ENCODE measurements at places on chromosomes 6 and 20.

- no peak for DNase-seq
Measured at GRCh38 chr6:27049863-27050781, 197.4 kb upstream of the PRSS16 start.

DNA sequence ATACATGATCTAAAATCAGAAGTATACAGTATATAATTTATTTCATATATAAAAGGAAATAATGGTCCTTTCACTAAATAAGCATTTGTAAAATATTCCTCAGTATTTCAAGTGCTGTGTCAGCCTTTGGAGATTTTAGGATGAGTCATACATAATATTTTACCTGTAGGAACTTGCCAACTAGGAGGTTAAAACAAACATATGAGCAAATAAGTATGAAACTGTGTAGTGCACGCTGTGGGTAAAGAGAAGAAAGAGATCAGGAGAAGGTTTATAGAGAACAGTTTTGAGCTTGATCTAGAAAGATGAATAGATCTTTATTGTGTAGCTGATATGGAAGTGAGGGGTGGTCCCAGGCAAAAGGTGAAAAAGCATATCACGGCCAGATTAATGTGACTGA is 169.9 kb upstream of the RNF217 start:
- DNase-seq = no peak

- no peak for DNase-seq
Measured at GRCh38 chr20:47070176-47070575, 175.5 kb downstream of the EYA2 start.

DNA sequence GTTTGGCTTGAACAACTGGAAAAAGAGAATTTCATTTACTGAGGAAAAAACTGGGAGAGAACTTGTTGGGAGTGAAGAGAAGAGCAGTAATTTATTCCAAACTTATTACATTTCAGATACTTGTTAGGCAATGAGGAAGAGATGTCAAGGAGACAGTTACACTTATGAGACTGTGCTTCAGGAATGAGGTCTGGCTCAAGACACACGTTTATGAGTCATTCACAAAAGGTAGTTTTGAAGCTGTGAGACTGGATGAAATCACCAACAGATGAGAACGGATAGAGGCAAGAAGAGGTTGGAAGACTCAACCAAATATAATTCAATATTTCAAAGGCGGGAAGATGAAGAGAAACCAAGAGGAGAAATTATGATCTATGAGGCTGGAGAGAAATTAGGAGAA is 70.6 kb upstream of the DEFB112 start:
- no peak for DNase-seq

DNA sequence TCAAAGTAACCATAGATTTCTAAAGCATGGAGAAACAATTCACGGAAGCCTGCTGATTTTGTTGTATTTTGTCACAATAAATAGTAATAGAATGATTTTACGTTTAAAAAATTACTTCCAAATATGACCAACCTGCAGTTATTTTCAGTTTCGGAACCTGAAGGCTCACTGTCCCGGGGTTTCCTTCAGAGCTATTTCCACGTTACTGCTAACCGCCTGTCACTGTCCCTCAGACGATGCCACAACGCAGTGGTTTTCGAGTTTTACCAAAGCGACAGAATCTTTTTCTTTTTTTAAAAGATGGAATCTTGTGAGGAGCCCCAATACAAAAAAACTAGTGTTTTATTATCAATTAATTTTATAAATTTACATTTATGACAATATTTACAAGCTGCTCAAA is 40.5 kb downstream of the PSMG4 start:
- DNase-seq = no peak

GRCh38 chr6:165574220-165575157 is 88.6 kb downstream of the PDE10A start:
- DNase-seq = no peak

DNA sequence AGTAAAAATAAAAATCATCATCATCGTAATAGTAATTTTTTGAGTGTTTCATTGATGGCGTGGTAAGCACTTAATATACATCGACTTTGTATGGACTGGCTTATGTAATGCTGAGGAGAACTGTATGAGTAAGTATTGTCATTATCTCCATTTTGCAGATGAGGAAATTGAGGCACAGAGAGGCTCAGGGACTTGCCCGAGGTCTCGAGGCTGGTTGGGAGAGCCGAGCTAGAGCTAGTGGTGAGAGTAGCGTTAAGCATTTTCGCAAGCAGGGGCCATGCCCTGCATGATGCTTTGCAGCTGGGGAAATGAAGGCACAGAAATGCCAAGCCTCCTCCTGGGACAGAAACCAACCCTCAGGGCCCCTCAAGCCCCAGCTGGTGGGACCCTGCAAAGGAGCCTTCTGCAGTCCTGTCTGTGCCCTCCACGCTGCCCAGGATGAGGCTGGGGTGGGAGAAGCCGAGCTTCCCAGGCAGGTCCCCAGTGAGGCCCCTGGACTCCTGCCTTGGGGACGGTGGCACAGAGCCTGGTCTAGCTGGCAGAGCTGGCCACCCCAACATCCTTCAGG is 31.1 kb upstream of the STX16 start:
- DNase-seq = no peak

- DNase-seq = no peak
Measured at GRCh38 chr6:52955871-52956270, 39.2 kb downstream of the GSTA4 start.

- DNase-seq = no peak
Measured at GRCh38 chr6:103858003-103858402, 1001.7 kb downstream of the HACE1 start.

DNA sequence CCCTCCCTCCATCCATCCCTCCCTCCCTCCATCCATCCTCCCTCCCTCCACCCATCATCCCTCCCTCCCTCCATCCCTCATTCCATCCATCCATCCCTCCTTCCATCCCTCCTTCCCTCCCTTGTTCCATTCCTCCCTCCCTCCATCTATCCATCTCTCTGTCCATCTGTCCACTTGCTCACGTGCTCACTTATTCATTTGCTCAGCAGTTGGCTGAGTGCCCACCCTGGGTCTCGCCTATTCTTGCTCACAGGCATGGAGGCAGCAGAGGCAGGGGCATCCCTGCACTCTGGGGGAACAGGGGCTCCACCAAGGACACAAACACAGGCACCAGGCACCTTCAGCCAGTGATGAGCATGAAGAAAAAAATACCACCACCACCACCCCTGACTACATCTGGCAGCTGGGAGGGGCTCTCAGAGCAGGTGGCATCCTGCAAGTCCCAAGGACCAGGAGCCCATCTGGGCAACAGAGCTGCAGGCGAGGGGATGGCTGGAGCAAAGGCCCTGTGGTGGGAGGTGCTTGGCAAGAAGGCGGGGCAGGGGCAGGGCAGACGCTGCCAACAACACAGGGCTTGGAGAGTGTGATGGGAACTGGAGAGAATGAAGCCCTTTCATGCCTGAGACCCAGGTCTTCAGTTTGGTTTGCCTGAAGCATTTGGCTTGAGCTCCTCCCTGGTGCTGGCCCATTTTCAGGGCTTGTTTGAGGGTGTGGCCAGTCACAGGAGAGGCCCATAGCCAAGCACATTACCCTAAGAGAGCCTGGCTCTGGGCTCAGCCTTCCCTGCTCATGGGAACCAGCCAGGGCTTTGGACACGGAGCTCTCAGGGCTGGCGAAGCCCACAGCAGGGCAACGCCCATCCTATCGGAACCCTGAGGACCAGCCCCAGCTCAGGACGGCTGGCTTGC is 40.2 kb upstream of the MRGBP start:
- DNase-seq = no peak

DNA sequence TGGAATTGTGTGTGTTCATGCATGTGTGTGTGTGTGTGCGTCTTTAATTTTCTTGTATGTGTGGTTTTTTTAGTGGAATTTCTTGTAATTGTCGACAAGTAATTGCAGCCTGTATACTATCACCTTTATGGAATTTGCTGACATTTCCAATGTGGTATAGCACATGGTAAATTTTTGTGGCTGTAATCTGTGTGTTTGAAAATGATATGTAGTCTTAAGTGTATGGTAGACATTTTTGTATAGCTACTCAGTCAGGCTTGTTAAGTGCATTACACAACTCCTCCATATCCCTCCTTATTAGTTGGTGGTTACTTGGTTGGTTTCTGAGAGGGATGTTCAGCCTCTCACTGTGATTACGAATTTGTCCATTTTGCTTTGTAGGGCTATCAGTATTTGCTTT is 384.5 kb upstream of the HSF2 start:
- no peak for DNase-seq

DNA sequence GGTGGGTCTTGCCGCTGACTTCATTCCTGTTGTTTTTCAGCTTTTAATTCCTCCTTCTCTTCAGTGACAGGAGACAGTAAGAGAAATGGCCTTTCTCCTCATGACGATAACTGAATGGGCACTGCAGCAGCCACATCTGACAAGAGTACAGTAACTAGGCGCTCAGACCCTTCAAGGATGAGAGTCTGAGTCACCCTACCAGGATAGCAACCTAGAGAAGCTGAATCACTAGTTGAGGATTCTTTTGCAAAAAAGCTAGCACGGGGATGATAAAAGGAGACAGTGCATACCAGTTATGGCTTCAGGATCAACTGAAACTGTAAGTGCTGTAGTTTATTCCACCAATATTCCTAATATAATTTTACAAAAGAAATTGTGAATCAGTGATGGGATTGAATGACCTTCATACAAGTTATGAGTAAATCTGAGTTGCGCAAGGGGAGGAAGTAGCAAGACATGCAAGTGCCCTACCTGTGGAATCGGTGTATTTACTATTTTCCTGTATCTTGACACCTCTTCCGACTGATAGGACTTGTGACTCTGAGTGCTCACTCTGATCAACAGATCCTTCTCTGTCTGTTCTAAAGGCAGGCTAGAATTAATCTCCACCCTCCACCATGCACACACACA is 161.8 kb upstream of the GRIK2 start:
- no peak for DNase-seq

DNA sequence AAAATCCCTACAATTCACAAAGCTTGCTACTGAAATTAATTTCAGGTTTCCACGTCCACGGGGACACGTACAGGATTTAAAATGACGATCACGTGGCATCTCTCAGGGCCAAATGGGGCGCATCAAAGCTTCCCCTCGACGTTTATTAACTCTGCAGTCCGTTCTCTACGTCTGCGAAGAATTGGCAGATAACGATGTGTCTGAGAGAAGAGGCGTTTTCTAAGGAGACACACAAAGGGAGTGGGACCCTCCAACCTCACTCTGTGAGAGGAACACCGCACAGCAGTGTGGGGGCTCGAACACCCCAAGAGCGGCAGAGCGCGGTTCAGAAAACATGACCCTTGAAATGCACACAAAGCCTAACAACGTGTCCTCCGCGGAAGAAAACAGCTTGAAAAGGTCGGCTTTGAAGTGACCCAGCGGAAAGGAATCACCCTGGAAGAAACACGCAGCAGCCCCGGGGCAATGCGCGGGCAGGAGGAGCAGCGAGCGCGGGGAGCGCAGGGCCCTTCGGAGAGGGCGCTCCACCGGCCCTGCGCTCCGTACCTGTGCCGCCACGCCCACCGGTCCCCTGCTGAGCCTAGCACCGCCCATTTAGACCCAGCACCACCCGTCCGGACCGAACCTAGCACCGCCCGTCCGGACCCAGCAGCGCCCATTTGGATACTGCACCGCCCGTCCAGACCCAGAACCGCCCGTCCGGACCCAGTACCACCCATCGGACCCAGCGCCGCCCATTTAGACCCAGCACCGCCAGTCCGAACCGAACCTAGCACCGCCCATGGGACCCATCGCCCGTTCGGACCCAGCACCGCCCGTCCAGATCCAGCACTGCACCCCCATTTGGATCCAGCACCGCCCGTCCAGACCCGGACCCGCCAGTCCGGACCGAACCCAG is 1.1 kb upstream of the AFDN start:
- DNase-seq = no peak

DNA sequence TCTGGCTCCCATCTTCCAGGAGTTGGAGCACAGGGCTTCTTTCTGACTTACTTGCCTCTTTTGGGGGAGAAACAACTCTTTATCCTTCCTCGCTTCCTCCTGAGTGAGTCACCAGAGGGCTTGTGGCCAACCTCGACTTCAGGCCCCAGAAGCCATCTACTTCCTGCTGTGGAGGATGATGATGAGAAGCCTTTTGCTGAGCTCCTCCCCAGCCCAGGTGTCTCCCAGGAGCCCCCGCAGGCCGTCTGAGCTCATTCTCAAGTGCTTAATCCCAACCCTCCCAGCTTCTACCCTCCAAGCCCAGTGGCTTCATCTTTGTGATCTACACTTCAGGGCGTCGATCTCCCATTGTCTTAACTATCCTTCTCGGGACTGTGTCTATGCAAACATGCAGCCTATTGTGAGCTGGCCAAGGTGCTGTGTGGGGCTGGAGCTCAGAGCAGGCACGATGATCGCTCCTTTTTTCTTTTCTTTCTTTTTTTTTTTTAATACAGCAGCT is 27.9 kb downstream of the SDCBP2 start:
- DNase-seq = no peak

GRCh38 chr6:13453153-13453552 is 34.2 kb downstream of the GFOD1 start:
- no peak for DNase-seq

DNA sequence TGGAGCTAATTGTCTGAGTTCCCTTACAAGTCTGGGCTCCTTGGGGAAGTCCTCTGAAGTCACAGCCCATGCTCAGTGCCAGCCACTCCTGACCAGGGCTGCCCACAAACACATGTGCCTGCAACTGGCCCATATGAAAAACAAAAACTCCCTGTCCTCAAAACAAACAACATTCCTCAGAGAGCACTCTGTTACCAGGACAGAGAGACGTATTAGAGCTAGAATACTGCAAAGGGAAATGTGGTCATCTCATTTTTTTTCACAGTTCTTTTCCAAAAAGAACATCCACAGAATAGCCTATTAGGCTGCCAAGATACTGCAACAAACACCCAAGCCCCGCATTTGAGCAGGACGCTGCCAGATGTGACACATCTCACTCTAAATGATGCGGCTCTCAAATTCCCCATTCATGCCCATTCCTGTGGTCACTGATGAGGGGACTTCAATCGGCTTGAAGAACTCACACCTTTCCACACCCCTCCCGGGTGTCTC is 71.1 kb downstream of the SLC22A23 start:
- DNase-seq = no peak

DNA sequence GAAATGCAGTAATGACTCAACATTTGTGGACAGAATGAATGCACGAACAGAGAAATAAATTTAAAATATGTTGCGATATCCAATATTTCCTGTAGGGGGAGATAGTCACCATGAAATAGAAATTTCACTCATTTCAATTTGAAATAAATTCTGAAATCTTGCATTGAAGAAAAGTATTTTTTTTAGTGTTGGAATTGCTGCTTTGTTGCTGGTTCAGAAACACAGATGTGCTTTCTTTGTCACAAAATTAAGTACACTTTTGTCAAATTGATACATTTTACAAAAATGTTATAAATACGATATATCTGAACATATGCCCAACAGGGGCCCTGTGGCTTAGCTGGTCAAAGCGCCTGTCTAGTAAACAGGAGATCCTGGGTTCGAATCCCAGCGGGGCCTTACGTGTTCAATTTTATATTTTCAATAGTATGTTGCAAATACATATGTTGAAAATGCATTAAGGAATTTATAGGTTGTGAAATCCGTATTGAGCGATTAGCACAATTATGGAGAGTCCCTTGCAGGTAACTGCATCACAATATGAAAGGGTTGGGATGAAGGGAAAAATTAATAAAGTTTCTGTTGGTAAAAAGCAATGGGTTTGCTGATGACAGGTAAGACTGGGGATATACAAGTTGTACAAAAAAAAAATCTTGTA is 85.4 kb upstream of the PRSS16 start:
- no peak for DNase-seq
